Mesendoderm (in vitro differentiated cells): ENCODE measurements at places on chromosomes 12 and 14.

DNA sequence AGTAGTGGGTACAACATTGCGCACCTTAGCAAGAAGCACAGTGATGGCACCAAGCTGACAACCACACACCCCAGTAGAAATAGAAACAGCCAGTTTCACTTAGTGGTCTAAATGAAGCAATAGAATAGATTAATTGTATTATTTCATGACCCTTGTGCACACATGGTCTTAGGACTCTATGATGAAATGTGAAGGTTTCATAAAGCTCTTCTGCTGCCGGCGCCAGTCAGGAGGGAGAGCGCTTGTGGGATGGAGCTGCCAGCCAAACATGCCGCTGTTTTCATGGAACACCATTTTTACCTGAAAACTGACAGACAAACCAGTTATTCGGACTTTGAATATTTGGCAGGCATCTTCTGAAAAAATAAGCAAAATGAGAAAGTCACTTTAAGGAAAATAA is 100.0 kb downstream of the PPP2R5C start:
- no peak for DNase-seq

- DNase-seq: peak; percentile 43
These were observed 308.0 kb downstream of the ITPR2 start for GRCh38 chr12:26524862-26525465.

DNA sequence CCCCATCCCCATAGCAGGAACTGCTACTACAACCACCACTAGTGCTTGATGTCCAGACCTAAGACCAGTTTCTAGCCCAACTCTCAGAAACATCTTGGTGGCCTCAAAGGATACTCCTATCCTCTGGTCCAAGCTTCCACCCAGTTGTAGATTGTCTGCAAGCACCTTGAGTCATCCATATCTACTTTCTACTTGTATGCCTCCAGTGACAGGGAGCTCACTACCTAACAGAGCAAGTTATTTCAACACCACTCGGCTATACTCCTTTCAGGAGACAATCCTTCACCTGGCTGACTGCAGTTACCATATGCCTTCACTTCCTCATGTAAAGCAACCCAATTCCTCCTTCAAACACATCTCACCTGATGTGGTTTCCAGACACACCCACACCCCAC is 49.5 kb downstream of the KDM2B start:
- no peak for DNase-seq

GRCh38 chr14:30292541-30292940 is 266.4 kb upstream of the G2E3 start:
- DNase-seq: peak; percentile 24

- DNase-seq: peak; percentile 18
These were observed 1.4 kb downstream of the CHPT1 start for GRCh38 chr12:101698800-101699347.

GRCh38 chr14:99296517-99296916 is 24.5 kb upstream of the BCL11B start:
- peak; percentile 23 for DNase-seq

DNA sequence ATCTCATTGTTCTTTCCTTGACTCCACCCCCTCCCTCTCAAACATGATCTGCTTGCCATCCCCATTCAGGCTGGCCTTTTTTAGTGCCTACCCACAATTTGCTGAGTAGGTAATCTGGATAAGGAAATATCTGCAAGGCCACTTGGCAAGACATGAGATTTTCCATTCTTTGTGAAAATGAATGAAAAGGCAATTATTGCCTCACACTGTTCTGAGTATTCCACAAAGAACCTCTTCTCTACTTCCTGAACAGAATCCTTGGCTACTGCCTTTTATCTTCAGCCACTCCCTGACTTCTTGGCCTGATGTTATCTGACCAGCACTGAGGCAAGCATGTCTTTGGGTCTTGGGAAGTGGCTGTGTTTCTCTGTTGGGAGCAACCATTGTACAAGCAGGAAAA is 263.2 kb upstream of the ATP2B1 start:
- DNase-seq: peak; percentile 13

DNA sequence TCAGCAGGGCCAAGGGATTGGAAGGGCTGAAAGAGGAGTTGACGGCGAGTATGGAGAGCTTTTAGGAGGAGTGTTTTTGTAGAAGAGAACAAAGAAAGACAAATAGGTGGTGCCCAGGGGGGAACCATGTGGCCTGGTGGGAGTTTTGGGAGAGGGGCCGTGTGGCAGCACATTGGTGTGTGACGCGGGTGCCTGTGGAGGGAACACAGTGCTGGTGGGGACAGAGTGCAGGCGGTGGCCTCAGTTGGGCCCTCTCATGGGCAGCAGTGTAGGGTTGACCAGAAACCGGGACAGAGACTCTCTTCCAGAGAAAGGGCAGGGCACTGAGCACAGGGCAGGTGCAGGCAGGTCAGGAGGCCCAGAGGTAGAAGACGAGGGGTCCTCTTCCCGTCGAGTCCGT is 56.5 kb downstream of the TECPR2 start:
- no peak for DNase-seq

DNA sequence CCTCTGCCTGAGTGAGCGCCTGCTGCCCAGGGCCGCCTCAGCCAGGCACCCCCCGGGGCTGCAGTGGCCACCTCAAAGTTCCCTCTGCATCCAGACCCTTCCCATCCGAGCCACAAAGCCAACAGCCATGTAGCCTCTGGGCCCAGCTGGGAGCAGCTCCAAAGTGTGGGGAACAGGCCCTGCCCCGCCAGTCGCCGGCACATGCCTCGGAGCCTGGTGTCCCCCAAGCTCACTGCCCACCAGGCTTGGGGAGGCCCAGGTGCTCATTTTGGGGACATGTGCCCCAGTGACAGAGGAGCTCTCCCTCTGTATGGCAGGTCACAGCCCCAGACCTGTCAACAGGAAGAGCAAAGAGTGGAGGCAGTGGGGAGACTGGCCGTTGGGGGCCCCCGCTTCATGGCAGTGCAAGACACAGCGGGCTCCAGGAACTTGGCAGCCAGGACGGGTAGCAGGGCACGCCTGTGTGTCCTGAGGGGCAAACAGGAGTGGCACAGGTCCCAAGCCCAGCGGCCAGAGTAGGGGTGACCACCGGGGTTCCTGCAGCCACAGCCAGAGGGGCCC is 29.9 kb downstream of the JAG2 start:
- DNase-seq: no peak

DNA sequence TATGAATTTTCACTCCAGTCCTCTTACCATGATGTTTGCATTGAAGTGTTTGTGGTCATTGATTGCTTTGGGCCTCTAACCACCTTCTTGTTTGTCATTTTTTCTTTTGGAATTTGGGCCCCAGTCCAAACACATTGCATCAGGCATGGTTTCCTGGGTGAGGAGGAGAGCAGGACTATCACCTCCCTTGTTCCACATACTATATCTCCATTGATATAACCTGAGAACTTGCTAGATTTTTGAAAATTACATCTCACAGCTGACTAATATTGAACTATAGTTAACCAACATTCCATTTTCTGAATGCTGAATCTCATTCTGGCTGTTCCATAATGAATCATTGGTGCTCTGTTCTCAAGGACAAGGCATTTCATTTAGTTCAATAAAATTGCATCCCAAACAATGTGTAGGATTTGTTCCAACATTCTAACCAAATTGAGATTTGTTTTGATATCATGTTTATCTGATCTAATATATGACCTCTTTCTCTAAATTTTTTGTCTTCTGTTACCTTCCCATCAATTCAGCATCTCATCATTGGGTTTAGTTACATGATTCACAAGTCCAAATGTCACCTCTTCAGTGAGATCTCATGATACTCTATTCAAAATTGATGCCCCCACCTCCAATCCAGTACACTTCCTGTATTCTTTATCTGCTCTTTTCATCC is 329.0 kb downstream of the ZFP36L1 start:
- DNase-seq: no peak

- no peak for DNase-seq
These were observed 101.0 kb downstream of the FOXG1 start for GRCh38 chr14:28867571-28867970.

GRCh38 chr12:114812858-114813761 is 129.1 kb upstream of the TBX3 start:
- peak; percentile 40 for DNase-seq

DNA sequence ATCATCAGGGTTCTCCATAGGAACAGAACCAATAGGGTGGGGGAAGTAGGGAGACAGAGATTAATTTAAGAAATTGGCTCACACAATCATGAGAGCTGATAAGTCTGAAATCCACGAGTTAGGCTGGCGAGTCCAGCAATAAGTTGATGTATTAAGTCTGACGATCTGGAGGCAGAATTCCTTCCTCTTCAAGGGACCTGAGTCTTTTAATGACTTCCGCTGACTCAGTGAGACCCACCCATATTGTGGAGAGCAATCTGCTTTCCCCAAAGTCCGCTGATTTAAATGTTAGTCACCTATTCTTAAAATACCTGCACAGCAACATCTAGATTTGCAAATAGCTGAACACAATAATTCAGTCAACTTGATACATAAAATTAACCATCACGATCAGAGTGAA is 97.8 kb downstream of the SPTSSA start:
- DNase-seq: no peak

DNA sequence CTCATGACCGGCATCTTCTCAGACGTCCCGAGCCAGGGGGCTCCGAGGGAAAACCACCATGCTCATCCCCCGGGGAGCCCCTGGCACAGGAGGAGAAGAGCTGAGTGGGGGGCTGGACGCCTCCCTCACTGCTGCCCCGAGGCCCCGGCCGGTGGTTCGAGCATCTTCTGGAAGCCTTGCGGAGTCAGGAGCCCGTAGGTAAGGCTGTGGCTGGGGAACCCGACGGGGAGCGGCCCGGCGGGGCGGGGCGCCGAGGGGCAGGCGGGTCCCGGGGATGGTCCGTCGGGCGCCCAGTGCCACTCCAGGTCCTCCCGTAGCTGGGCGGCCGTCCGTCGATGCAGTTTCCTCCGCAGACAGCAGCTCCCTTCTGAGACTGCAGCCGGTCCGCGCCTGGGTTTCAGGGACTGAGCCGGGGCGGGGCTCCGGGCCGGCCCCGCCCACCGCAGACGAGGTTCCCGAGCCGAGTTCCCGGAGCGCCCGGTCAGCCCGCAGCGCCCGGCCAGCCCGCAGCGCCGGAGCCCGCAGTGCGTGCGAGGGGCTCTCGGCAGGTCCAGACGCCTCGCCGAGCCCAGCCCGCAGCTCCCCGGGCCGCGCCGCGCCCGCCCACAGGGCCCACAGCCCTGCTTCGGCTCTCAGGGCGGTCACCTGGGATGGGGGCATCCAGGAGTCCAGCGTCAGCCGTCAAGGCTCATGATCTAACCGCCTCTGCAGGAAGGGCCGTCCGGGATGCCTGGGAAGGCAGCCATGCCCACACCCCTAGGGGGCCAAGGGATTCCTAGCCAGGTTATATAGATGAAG is at the start of gene PGF:
PGF (minus strand) TSS at position 369 of the 798 bp plus-strand sequence; CDS start at position 14, 355 bp downstream.
- DNase-seq: peak; percentile 70

DNA sequence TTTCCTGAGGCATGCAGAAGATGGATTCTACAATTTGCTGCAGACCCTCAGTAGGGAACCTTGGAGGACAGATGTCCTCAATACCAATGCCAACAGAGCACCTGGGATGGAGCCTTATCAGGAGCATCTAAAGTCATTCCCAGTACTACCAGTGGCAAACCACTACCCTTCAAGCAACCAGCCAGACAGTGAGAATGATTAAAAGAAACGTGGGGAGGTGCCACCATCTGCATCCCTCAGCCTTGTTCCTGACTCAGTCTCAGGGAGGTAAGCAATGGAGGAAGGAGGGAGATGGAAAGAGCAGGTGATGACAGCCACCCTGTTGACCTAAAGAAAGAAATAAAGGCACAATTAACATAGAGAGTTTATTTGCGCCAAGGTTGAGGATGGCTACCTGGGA is 175.2 kb upstream of the GRIN2B start:
- DNase-seq: no peak

DNA sequence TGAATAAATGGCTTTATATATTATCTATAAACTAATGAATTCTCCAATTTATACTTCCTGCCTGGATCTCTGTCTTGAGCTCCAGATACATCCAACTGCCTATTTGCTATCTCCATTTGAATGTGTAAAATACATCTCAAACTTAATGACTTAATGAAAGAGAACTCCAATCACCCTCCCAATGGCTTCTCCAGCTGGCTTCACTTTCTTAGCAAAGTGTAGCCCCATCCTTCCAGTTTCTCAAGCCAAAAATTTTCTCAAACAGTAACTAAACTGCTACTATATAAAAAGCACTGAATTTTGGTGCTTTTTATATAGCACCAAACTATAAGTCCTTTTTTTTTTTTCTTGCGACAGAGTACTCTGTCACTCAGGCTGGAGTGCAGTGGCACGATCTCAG is 2.6 kb downstream of the CRY1 start:
- DNase-seq: no peak
